ENCODE measurements at places on chromosomes 11 and 22. TPM values are rescaled to one million over a fixed set of nuclear protein-coding genes. Genes with fewer than 3 reads are reported as not detected.
A peak's percentile ranks its signal among the peaks of the same experiment; 100 is the strongest.

GRCh38 chr11:112177589-112177988 lies 2.3 kb downstream of the BCO2 start:
- DNase-seq = no peak

- DNase-seq = no peak
Measured at GRCh38 chr22:24002272-24002671, 3.0 kb downstream of the GSTT4 start.

- DNase-seq = peak; percentile 77
Measured at GRCh38 chr11:117300283-117300663, 9.1 kb downstream of the BACE1-AS start.

- DNase-seq = no peak
Measured at GRCh38 chr22:34834059-34834458, 231.9 kb upstream of the ISX start.

- DNase-seq = no peak
Measured at GRCh38 chr11:63375434-63375833, 5.8 kb downstream of the SLC22A9 start.

GRCh38 chr11:496834-497564 lies 10.0 kb downstream of the RNH1 start:
- no peak for DNase-seq

DNA sequence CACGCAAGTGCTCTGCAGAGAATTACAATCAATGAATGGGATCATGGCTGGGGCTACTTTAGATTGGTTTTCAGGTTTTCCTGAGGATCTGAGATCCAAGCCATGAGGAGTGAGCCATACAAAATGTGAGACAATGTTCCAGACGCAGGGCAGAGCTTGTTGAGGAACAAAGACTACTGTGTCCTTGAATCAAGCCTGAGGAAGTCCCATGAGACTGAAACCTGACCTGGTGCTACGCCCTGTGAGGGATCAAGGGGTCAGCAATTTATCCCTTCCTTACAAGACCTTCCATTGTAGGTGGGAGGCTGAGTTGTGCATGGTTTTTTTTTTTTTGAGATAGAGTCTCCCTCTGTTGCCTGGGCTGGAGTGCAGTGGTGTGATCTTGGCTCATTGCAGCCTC lies 2.1 kb downstream of the INCENP start:
- DNase-seq = no peak

OR10A2 gene
- 0.03 TPM for polyA plus RNA-seq

- no peak for DNase-seq
Measured at GRCh38 chr11:57359896-57360690, 20.9 kb downstream of the PRG3 start.

FZD4 gene
- polyA plus RNA-seq = 74.2 TPM

DNA sequence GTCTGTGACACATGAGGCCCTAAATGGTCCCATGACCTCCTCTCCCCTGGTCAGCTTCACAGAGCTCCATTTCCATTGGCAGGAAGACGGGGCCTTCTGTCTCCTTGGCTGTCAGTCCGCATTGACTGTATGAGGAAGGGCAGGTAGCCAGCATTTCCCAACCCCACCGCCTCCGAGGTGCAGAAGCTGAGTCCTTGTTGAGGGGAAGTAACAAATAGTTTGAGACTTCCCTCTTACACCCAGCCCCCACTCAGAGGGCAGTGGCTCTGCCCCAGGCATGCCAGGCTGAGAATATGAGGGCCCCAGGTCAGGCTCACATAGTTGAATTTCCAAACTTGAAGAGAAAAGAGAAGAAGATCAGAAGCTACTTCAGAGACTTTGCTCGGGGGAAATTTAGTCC lies 611.1 kb downstream of the BRD1 start:
- DNase-seq = no peak

DNA sequence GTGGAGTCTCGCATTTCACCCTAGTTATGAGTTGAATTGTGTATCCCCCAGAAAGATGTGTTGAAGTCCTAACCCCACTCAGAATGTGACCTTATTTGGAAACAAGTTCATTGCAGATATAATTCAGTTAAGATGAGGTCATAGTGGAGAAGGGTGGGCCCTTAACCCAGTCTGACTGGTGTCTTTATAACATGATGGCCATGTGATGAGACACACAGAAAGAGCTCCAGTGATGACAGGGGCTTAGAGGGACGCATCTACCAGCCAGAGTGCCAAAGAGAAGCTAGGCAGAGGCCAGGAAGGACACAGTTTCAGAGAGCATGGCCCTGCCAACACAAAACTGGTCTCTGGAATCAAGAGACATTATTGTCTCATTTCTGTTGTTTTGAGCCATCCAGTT lies 50.3 kb downstream of the LARGE1 start:
- DNase-seq = no peak

DNA sequence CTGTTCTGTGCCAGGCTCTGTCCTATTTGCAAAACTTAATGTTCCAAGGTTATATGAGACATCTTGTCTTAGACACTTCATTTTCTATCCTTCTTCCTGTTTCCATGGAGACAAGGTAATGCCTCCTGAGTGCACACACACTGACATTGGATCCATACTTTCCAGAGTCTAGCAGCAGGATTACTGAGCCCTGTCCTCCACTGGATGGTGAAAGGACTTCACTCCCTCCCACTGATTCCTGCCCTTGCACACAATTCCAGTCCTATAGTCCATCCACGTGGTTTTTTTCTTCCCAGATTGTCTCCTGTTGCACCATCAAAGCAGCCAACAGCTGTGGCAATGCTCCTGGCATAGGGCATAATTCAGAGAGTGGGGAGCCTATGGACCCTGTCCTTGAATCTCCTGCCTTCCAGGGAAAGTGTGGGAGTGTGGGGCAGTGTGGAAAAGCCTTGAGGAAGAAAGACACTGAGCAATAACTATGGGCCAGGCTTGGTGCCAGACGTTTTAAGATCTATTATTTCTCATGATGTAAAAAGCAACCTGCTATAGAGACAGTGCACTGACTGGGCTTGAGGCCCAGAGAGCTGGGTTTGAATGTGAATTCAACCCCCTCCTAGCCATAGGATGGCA lies 31.3 kb downstream of the SERPINH1 start:
- DNase-seq = no peak

TBX1 gene
- 0.25 TPM for polyA plus RNA-seq

- DNase-seq = no peak
Measured at GRCh38 chr11:64358907-64359711, at the start of gene RPS6KA4. TSS of gene RPS6KA4 (plus strand) at chr11:64359162. CDS start at chr11:64359236, 74 bp downstream.

MMP1 gene
- 0.48 TPM for polyA plus RNA-seq

DNA sequence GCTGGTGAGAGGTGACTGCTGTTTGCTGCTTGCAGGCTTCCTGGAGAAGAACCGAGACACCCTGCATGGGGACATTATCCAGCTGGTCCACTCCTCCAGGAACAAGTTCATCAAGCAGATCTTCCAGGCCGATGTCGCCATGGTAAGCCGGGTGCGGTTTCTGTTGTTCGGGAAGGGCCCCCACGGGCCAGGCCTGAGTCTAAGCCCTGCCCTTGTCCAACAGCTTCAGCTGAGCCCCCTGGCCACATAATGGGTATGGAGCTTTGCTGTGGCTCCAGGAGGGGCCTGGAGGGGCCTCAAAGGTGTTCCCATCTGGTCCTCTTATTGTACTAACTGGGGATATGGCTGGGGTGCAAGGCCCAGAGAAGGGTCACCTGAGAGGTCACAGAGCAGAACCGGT lies 38.0 kb downstream of the MYO7A start:
- DNase-seq = no peak

DNA sequence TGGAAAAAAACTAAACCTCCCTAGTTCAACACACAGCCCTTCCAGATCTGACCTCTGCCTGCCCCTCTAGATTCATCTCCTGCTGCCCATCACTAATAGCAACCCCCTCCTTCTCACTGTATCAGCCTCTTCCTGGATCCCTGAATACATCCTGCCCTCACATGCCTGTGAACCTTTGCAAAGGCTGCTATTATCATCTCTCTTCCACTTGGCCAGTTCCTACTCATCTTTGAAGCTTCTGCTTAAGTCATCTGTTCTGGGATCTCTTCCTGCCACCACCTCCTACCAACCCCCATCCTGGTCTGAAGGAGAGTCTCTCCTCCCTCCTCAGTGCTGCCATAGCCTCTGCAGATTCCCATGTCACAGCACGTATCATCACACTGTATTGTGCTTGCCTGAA lies 38.0 kb upstream of the AMOTL1 start:
- no peak for DNase-seq

DNA sequence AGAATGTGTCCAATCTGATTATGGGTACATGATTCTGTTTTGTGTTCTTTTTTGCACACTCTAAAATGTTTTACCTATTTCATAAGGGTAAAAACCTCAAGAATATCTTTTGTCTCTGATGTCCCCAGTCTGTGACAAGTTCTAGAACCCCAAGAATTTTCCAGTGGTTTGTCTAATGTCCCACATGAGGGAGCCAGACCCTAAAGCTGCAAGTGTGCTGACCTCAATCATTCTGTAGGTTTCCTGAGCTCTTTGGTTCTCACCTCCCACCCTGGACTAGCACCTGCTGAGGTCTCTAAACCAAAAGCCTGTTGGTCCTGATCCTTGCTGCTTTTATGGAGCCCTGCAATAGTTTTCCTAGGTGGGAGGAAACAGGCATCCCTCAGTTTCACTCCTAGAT lies 149.8 kb upstream of the MPPED2 start:
- no peak for DNase-seq

UBE2L3 gene
- 56.3 TPM for polyA plus RNA-seq

DNA sequence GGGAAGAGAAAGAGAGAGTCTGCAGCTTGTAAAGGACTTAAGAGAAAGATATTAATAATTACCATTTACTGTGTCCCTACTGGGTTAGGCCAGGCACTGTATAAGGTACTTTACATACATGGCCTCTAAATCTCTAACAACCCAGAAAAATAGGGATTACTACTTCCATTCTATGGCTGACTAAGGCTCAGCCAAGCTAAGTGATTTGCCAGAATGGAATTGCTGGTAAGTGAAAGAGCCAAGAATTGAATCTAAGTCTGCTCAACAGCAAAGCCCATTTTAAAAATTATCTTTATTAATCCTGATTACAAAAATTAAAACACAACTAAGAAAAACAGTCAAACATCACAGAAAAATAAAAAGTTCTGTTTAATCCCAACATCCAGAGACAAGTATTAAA lies 21.4 kb downstream of the XRRA1 start:
- DNase-seq = no peak

PIK3C2A gene
- polyA plus RNA-seq = 72.3 TPM

DNA sequence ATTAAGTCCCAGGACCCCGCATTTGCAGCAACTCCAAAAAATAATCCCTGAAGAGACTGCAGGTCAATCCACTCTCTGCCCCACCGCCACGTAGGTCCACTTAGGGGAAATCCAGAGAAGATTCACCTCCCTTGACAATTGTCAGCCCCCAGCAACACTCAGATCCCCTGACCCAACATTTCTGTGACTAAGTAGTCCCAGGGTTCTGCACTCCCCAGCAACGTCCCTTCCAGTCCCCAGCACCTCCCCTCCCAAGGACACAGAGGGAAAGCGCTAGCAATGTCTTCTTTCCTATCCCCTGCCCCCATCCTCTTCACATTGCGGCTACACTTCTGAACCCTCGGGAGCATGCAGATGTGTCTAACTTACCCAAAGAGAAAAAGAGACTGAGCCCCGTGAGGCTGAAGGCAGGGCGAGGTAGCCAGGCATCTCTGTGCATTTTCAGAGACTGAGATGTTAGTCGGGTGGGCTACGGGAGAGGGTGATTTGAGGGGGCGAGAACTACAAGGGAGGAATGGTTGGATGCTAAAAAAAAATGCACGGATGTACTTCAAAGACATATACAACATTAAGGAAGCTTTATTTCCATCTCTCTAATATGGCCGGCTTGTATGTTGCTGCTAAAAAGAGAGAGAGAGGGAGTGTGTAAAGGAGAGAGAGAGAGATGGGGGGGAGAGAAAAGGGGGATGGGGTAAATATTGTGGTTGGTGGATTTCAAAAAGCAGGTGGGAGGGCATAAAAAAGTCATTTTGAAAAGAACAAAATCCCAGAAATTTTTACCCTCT lies at the start of gene SCN2B:
Gene SCN2B, minus strand, starts transcription at position 647 of the 785 bp plus-strand sequence. Its CDS starts 208 bp downstream, at position 439.
- no peak for DNase-seq

GRCh38 chr11:133323354-133323753 lies 208.9 kb downstream of the OPCML start:
- DNase-seq = no peak

DNA sequence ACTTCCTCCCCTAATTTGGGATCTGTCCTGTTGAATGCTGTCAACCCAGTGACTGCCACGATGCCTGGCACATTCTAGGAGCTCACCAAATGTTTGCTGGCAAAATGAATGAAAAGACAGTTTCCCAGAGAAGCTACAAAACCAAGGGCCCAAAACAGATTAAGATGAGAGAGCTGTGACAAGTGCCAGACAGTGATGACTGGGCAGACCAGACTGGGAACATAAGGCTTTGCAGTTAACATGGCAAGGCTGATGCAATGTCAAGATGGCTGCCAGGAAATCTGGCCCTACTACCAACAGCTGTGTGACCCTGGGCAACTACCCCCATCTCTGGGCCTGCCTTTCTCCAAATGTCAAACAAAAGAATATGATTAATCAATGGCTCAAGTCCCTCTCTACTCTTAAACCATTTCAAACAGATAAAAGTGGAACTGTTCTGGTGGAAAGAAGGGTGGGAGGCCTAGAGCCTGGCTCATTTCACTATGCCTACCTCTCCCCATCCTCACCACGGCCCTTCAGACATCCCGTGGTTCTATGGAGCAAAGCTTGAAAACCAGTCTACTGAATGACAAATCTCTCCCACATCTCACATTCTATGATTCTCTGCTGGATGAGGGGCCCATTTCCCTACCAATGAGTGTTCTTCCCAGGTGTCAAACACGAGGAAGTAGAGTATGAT lies 12.8 kb downstream of the AP1B1 start:
- no peak for DNase-seq

GRCh38 chr22:36253523-36254490 lies 874 bp downstream of the APOL1 start:
- DNase-seq = no peak

F2 gene
- 0.55 TPM for polyA plus RNA-seq

GRCh38 chr22:19111584-19111983 lies 10.6 kb downstream of the DGCR2 start:
- DNase-seq = no peak

FGF3 gene
- polyA plus RNA-seq = not detected

All from renal cortex interstitium (tissue), 15 donors.